Fibroblast of skin of left biceps (primary cell): ENCODE measurements at places on chromosomes 2 and 18.

DNA sequence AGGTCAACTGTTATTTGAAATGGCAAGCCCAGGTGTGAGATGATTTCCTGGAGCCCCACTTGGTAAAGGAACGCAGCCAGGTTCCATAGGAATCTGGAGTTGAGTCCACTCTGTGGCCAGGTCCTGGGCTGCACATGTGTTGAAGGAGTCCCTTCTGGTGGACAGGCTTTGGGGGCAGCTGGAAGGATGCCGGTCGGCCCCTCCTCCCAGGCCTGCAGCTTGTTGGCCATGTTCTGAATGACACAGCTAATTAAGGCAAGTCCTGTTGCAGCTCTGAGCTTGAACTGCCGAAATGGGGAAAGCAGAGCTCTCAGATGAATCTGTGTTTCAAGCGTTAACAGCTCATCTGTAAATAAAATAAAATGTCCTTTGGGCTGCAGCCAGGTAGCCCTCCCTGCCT is 23.8 kb downstream of the EN1 start:
- DNase-seq = no peak

GRCh38 chr2:113910967-113911678 is 21.2 kb downstream of the ACTR3 start:
- no peak for DNase-seq

DNA sequence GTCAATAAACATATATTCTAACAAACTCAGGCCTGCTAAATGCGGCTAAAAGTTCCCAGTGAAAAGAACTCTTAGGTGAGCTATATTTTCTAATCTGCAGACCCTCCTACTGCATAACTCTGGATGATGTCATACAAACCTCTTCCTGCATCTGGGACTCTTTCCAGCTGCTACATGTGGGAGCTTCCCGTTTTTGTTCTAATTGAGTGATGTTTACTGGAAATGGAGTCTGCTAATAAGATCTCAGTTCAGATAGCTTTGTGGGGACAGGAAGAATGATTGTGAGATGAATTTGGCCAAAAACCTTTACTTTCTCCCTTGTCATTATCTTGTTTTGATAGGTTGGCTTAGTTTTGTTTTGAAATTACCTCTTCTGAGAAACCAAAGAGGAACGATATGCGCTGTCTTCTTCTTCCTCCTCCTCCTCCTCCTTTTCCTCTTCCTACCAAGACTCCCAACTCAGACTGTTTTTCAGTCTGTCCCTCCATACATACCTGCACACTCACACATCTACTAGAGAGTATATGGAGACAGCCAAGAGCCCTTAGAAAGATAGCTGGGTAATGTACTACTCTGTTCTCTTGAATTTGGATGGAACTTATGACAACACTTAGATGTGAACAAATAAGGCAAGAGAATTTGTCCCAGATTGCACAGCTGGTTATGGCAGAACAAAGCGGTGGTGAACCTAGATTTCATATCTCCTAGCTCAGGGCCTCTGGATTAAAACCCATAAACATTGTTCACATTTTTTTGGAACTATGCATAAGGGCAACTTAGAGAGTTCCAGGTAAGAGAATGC is 39.8 kb upstream of the AAK1 start:
- DNase-seq = peak; percentile 66

- no peak for DNase-seq
These were observed 47.0 kb upstream of the AP1S3 start for GRCh38 chr2:223884399-223884798.

- DNase-seq = no peak
These were observed 84.6 kb upstream of the RFX8 start for GRCh38 chr2:101559551-101559950.

DNA sequence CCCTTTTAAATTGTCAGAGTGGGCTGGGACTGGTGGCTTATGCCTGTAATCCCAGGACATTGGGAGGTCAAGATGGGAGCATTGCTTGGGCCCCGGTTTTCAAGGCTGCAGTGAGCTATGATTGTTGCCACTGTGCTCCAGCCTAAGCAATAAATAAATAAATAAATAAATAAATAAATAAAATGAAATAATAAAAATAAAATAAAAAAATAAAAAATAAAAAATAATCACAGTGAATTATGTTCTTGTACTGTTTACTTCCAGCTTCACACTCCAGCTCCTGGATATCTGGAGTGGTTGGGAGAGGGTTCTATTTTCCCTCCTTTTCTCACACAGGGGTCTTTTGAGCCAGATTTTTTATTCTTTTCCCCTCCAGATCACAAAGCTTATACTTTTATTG is 26.2 kb upstream of the PNPT1 start:
- no peak for DNase-seq

GRCh38 chr2:156294945-156295580 is 37.5 kb downstream of the NR4A2 start:
- no peak for DNase-seq
